ENCODE measurements at places on chromosomes 2 and 18.

- H3K27me3 ChIP-seq = no peaks in the 10 kb centered on the region
- no peaks in the 10 kb centered on the region for H3K4me1 ChIP-seq
- H3K4me3 ChIP-seq = no peak overlapping the region
Measured at GRCh38 chr2:207933396-207934065, 91.8 kb downstream of the PLEKHM3 start.

GRCh38 chr18:32576296-32576916 is 105.7 kb upstream of the GAREM1 start:
- H3K36me3 ChIP-seq = no peaks in the 10 kb centered on the region
- no peaks in the 10 kb centered on the region for H3K4me1 ChIP-seq
- no peak for DNase-seq
- H3K4me3 ChIP-seq = no peak overlapping the region
- H3K27ac ChIP-seq = no peak overlapping the region
- no peaks in the 10 kb centered on the region for H3K27me3 ChIP-seq

DNA sequence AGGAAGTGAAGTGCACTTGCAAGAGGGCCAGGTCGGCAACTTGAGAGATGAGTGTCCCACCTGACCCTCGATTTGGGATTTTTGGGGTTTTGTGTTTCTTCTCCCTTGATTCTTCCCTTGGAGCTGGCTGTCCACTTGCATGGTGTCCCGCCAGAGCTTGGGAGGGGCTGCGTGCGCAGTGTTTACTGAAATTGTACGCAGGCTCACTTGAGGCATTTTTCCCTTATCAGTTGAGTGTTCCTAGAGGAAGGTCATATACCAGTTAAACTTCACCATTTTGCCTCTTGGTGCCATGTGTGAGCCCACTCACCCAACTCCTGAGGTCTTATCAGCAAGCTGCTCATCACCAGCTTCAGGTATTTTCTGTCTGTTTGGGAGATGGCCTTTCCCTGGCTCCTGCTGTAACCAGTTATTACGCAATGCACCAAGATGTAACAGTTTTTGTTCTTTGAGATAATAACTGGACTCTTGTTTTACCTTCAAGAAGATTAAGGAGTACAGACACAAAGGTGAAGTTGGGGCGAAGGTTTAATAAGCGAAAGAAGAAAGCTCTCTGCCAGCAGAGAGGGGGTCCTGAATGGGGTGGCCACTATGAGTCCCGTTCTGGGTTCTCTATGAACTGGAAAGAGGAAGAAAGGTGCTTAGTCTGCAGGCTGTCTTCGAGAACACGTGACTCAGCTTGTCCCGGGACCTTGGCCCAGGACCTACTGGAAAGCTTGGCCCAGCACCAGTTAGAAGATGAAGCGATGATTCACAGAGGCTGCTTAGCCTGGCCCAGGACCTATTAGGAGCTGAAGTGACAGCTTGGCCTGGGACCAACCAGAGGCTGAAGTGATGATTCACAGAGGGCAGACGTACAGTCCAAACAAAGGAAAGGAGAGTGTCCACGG is 21.5 kb upstream of the TXNL4A start:
- DNase-seq = peak; percentile 77
- peaks cover 11% of the 10 kb centered on the region for H3K4me1 ChIP-seq
- peak overlapping the region; percentile 70 for H3K27ac ChIP-seq

DNA sequence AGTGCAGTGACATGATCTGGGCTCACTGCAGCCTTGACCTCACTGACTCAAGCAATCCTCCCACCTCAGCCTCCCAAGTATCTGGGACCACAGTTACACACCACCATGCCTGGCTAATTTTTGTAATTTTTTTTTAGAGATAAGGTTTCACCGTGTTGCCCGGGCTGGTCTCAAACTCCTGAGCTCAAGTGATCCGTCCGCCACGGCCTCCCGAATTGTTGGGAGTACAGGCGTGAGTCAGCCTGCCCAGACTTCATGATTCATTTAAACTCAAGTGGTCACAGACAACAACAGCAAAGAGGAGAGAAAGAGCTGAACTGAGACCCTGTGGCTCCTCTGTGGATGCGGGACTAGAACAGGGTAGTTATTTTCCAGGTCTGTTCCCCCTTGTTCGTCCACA is 83.0 kb downstream of the TSHZ1 start:
- no peak overlapping the region for H3K4me3 ChIP-seq
- DNase-seq = no peak
- no peak overlapping the region for H3K27ac ChIP-seq
- no peaks in the 10 kb centered on the region for H3K27me3 ChIP-seq
- H3K4me1 ChIP-seq = no peaks in the 10 kb centered on the region

DNA sequence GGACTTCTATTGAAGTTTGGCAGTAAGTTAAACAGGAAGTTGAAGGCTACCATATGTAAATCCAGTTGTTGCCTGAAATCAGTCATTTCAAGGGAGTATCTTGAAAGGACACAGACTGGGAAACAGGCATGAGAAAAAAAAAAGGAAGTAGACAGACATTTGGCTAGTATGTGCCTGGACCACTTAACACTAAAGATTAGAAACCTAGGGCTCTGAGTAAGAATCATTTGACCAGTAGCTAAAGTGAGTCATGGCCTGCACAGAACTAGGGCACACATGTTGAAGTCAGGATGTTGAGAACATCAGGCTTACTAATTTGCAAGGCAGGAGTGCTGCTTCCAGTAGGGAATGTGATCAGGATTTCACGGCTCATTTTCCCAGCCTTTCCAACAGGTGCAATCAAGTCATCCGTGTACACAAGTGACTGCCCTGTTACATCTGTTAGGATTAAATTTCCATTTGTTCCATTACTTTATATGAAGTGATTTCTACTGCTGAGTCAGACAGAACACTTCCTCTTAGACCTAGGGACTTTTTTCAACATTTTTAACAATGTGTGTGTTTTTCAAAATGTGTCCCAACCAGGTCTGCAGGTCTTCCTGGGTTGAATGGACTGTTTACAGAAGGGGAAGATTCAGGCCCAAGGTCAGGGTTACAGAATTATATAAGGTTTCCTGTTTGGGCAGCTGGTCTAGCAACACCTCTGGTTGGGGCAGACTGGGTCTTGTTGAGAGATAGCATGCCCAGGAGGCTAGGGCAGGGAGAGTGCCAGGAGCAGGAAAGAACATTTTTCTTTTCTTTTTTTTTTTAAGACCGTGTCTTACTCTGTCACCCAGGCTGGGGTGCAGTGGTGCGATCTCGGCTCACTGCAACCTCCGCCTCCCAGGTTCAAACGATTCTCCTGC is 145.6 kb downstream of the TGIF1 start:
- peaks cover 46% of the 10 kb centered on the region for H3K4me1 ChIP-seq
- peak overlapping the region; percentile 71 for H3K4me3 ChIP-seq
- H3K36me3 ChIP-seq = no peaks in the 10 kb centered on the region

- no peak for DNase-seq
- H3K4me1 ChIP-seq = peaks cover 12% of the 10 kb centered on the region
- H3K27ac ChIP-seq = peak overlapping the region; percentile 73
- H3K4me3 ChIP-seq = no peak overlapping the region
- no peaks in the 10 kb centered on the region for H3K27me3 ChIP-seq
Measured at GRCh38 chr2:9165625-9166024, 41.0 kb upstream of the ASAP2 start.

- H3K27me3 ChIP-seq = no peaks in the 10 kb centered on the region
- no peak overlapping the region for H3K27ac ChIP-seq
- no peaks in the 10 kb centered on the region for H3K36me3 ChIP-seq
- DNase-seq = no peak
- H3K4me3 ChIP-seq = no peak overlapping the region
Measured at GRCh38 chr2:69380072-69380917, 6.7 kb downstream of the GFPT1 start.

DNA sequence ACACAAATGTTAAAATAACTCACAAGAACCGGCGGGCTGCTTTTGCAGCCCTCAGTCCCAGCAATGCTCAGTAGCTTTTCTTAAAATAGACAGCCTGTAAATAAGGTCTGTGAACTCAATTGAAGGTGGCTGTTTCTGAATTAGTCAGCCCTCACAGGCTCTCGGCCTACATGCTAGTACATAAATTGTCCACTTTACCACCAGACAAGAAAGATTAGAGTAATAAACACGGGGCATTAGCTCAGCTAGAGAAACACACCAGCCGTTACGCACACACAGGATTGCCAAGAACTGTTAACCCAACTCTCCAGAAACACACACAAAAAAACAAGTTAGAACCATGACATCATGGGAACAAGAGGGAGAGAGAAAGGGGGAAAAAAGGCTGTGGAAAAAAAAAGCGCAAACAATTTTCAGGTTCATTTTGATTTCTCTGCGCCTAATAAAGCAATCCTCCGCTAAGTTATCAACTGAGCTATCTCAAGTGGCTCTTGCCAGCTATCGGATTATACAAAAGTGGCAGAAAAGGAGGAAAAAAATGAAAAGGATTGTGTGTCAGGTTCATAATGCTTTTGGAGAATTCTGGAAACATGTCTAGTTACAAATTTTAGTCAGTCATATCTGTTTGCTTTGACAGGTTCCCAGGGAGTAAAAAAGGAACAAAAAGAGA is 89.1 kb downstream of the ZEB2 start:
- H3K4me1 ChIP-seq = peaks cover 36% of the 10 kb centered on the region
- H3K36me3 ChIP-seq = no peaks in the 10 kb centered on the region
- H3K27me3 ChIP-seq = no peaks in the 10 kb centered on the region

GRCh38 chr2:187482796-187483195 is 34.7 kb upstream of the CALCRL start:
- H3K36me3 ChIP-seq = no peaks in the 10 kb centered on the region
- no peak overlapping the region for H3K27ac ChIP-seq
- no peak overlapping the region for H3K4me3 ChIP-seq

GRCh38 chr2:226970362-226970761 is 134.5 kb downstream of the RHBDD1 start:
- peak overlapping the region; percentile 74 for H3K27ac ChIP-seq
- H3K4me3 ChIP-seq = peak overlapping the region; percentile 58
- no peak for DNase-seq
- no peaks in the 10 kb centered on the region for H3K36me3 ChIP-seq
- no peaks in the 10 kb centered on the region for H3K27me3 ChIP-seq

- no peaks in the 10 kb centered on the region for H3K27me3 ChIP-seq
- H3K4me1 ChIP-seq = peaks cover 13% of the 10 kb centered on the region
- H3K27ac ChIP-seq = peak overlapping the region; percentile 80
Measured at GRCh38 chr2:70994009-70994698, 519 bp downstream of the TEX261 start.

DNA sequence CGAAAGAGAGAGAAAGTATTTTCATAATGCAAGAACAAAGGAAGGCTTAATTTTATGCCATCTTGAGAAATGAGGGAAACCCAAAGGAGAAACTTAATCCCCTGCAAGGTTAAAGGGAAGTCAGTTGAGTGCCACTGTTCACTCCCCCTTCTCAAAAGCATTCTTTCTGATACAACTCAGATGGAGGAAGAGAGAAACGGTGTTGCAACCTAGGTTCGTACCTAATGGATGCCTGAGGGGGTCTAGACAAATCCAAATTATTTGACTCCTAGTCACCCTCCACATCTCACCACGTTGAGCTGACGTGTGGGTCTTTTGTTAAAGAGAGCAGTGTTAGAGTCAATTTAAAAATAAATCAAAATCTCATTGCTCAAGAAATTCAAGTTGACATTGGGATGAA is 52.6 kb upstream of the UNC80 start:
- H3K4me3 ChIP-seq = no peak overlapping the region
- no peak overlapping the region for H3K27ac ChIP-seq
- H3K36me3 ChIP-seq = no peaks in the 10 kb centered on the region
- H3K4me1 ChIP-seq = no peaks in the 10 kb centered on the region
- H3K27me3 ChIP-seq = no peaks in the 10 kb centered on the region

GRCh38 chr18:26956863-26957262 is 91.4 kb upstream of the AQP4 start:
- no peaks in the 10 kb centered on the region for H3K4me1 ChIP-seq
- H3K36me3 ChIP-seq = no peaks in the 10 kb centered on the region
- H3K4me3 ChIP-seq = no peak overlapping the region
- no peaks in the 10 kb centered on the region for H3K27me3 ChIP-seq

GRCh38 chr2:173708806-173709205 is 256.4 kb downstream of the SP3 start:
- no peaks in the 10 kb centered on the region for H3K4me1 ChIP-seq
- no peaks in the 10 kb centered on the region for H3K27me3 ChIP-seq
- DNase-seq = no peak
- H3K4me3 ChIP-seq = no peak overlapping the region
- no peaks in the 10 kb centered on the region for H3K36me3 ChIP-seq
- no peak overlapping the region for H3K27ac ChIP-seq
